ENCODE measurements at places on chromosomes 5 and 9. TPM values are rescaled to one million over a fixed set of nuclear protein-coding genes. Genes with fewer than 3 reads are reported as not detected.

DNA sequence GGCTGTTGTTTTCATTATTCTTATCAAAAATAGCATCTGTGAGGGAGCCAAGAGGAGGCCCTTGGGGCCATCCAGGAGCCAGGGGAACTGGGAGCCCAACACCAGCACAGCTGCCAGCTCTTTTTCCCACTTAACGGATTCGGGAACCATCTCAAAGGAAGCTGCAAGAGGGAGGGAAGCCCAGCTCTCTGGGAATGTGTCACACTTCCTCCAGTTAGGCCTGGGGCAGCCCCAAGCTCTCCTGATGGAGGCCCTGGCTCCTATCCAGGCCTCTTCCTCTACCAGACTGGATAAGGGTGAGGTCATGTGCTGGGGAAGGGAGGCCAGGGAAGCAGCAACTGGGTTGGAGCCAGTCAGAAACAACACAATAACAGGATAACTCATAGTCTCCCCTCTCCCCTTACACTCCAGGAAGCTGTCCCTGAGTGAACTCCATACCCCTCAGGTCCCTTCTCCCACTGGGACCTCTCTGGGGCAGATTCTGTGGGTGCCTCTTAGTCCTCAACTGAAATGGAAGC is 12.7 kb downstream of the CSF2 start:
- H3K4me1 ChIP-seq, result peaks cover 13% of the 10 kb centered on the region
- no peaks in the 10 kb centered on the region for H3K36me3 ChIP-seq
- H3K27me3 ChIP-seq, result no peaks in the 10 kb centered on the region
- peak; percentile 79 for DNase-seq

DNA sequence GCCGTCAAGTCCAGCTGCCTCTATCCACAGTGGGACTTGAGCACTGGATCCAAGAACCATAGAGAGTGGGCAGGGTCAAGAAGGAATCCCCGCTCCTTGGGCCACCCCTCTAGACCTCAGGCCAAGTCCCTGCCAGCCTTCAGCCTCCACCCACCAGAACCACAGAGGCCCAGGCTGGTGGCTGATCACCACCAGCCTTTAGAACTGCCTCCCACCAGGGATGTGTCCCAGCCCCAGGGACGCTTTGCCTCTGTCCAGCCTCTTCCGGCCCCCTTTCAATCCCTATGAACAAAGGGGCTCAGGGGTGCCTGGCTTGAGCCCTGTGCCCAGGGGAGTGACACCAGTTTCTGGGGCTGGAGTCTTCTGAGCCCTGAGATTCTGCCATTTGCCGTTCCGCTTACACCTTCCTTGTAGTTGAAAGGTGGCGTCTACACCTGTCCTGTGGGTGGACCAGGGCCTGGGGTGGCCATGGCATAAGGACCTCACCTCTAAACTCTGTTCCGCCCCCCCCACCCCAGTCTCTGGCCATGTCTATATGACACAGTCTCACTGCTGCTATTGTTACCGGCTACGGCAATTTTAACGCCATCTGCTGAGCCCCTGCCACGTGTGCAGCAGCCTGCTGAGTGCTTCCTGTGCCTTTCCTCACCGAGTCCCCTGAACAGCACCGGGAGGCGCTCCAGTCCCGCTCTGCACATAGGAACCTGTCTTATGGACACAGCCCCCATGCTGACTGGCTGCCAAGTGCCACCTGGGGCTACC is 35.7 kb upstream of the ORM1 start:
- no peak overlapping the region for H3K27ac ChIP-seq
- DNase-seq, result peak; percentile 11
- no peaks in the 10 kb centered on the region for H3K4me1 ChIP-seq
- no peak overlapping the region for H3K4me3 ChIP-seq
- H3K36me3 ChIP-seq, result peaks cover 10% of the 10 kb centered on the region
- no peaks in the 10 kb centered on the region for H3K27me3 ChIP-seq

DNA sequence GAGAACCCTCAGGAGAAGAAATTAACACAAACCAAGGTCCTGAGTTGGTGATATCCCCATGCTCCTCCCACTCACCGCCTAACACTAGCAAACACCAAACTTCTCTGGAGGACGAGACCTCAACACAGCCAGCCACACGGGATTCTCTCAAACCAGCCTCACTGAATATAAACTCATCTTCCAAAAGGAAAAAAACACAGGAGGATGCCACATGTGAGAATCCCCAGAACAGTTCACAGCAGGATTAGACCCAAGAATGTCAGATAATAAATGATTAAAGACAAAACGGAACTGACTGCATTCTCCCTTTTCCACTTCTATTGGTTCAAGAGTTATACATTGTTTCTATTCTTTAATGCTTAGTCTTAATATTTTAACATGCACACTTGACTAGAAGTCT is 89.2 kb downstream of the LPAR1 start:
- no peaks in the 10 kb centered on the region for H3K36me3 ChIP-seq
- no peak for DNase-seq
- H3K27me3 ChIP-seq, result no peaks in the 10 kb centered on the region
- H3K4me1 ChIP-seq, result peaks cover 11% of the 10 kb centered on the region

DNA sequence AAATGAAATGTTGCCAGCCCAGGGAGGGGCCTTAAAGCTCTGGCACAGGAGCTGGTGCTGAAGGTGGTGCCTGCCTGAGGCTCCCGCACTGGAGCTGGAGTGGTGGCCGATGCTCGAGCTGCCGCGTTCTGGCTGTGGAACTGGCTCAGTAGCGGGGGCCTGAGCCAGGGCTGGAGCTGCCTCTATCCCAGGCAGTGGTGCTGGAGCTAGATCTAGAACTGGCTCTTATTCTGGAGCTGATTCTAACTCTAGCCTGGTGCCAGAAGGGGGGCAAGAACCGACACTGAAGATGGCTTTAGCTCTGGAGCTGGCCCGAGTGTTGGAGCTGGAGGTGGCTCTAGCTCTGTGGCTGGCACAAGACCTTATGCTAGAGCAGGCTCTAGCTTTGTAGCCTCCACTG is 19.2 kb downstream of the OBP2B start:
- no peak overlapping the region for H3K27ac ChIP-seq
- no peaks in the 10 kb centered on the region for H3K36me3 ChIP-seq
- H3K27me3 ChIP-seq, result peaks cover 5% of the 10 kb centered on the region
- no peaks in the 10 kb centered on the region for H3K4me1 ChIP-seq
- no peak for DNase-seq

DNA sequence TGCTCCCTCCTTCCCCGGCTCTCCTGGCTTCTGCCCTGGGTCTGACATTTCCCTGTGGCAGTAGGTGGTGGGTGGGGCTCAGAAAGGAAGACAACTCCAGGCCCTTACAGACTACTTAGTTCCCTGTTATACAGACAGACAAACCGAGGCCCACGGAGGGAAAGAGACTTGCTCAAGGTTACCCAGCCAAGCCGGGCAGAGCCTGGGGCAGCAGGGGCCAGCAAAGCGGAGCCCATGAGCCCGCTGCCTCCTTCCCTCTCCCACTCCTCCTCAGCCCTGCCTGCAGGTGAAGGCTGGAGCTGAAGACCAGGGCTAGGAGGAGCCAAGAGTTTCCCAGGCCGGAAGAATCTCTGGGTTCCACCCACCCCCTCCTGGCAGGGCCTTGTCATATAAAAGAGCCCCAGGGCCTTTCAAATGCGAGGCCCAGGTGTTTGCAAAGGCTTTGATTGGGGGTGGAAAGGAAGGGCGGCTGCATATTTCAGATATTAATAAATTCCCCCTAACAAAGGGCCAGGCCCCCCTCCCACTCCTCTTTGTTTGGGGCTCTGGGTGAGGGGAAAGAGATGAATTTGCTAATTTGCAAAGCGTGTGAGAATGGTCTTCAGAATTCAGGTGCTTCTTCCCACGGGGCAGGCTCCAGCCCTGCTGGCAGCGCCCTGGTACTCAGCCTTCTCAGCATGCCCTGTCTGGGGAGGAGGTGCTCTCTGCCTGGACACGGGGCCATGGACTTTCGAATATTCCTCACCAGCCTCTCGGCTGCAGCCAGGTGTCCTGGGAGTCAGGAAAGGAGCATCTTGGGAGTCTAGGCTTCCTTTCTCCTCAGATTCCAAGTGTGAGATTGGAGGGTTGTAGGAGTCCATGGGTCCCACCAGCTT is 21.5 kb downstream of the SLC6A7 start:
- H3K4me3 ChIP-seq, result no peak overlapping the region
- H3K27me3 ChIP-seq, result no peaks in the 10 kb centered on the region
- H3K36me3 ChIP-seq, result no peaks in the 10 kb centered on the region
- H3K27ac ChIP-seq, result no peak overlapping the region

GRCh38 chr9:131426545-131426944 is 32.7 kb downstream of the PRRC2B start:
- H3K27me3 ChIP-seq, result no peaks in the 10 kb centered on the region
- peaks cover 23% of the 10 kb centered on the region for H3K4me1 ChIP-seq
- DNase-seq, result no peak

DNA sequence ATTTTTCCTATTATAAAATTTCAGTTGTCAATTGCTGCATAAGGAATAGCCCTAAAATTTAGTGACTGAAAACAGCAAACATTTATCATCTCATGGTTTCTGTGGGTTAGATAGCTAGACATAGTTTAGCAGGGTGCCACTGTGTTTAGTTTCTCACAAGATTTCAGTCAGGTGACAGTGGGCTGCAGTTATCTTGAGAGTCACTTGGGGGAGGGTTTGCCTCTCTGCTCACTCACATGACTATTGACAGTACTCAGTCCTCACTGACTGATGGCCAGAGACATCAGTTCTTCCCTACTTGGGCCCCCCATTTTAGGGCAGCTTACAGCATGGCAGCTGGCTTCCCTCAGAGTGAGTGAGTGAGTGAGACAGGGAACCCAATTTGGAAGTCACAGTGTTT is 42.0 kb downstream of the PBX3 start:
- H3K27ac ChIP-seq, result no peak overlapping the region
- no peaks in the 10 kb centered on the region for H3K4me1 ChIP-seq
- no peak for DNase-seq

GRCh38 chr9:84277646-84278045 is 62.9 kb downstream of the SLC28A3 start:
- no peaks in the 10 kb centered on the region for H3K27me3 ChIP-seq
- no peak overlapping the region for H3K4me3 ChIP-seq
- H3K36me3 ChIP-seq, result no peaks in the 10 kb centered on the region
- no peaks in the 10 kb centered on the region for H3K4me1 ChIP-seq
- DNase-seq, result no peak

DNA sequence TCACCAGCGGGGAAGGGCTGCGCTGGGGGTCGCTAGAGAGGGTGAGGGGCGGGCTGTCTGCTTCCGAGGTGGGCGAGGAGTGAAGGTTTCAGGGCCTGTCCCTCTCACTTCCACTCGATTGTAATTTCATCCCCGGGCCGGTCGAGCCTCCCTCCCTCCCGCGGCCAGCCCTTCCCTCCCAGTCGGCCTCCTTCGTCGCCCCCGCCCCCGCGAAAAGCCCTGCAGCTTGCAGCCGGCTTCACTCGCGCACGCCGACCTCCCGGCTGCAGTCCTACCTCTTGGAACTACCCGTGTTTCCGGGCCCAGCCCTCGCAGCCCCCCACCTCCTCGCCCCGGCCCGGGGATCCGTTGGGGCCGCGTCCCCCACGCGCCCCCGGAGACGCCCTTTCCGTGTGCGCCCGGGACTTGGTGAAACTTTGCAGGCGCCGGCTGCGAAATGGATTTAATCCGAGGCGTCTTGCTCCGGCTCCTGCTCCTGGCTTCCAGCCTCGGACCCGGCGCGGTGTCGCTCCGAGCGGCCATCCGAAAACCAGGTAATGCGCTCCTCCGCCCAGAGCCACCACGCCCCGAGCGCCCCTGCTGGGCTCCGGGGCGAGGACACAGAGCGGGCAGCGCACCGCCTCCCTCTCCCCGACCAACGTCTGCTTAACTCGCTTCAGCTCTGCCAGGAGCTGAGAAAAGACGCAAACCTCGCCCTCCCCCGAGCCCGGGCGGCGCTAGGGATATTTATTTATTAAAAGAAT is at the start of gene EGFLAM:
TSS of gene EGFLAM (plus strand) at position 241 of the 743 bp plus-strand sequence. CDS start at position 437, 196 bp downstream.
- peaks cover 11% of the 10 kb centered on the region for H3K4me1 ChIP-seq
- DNase-seq, result peak; percentile 49
- peak within 1 kb of the TSS; percentile 29 for H3K27ac ChIP-seq
- H3K27me3 ChIP-seq, result peaks cover 31% of the 10 kb centered on the region
- H3K4me3 ChIP-seq, result peak within 1 kb of the TSS; percentile 27

- no peak overlapping the region for H3K27ac ChIP-seq
- no peak overlapping the region for H3K4me3 ChIP-seq
- no peaks in the 10 kb centered on the region for H3K4me1 ChIP-seq
- H3K27me3 ChIP-seq, result peaks cover 6% of the 10 kb centered on the region
Observed at GRCh38 chr9:114516913-114517312, 11.6 kb upstream of the WHRN start.

- H3K27ac ChIP-seq, result peak overlapping the region; percentile 69
- peak; percentile 90 for DNase-seq
- no peak overlapping the region for H3K4me3 ChIP-seq
- peaks cover 32% of the 10 kb centered on the region for H3K4me1 ChIP-seq
- H3K27me3 ChIP-seq, result no peaks in the 10 kb centered on the region
- no peaks in the 10 kb centered on the region for H3K36me3 ChIP-seq
Observed at GRCh38 chr5:72556351-72557166, 49.3 kb upstream of the ZNF366 start.

- no peak for DNase-seq
- H3K27me3 ChIP-seq, result no peaks in the 10 kb centered on the region
- H3K27ac ChIP-seq, result no peak overlapping the region
- H3K4me1 ChIP-seq, result no peaks in the 10 kb centered on the region
- H3K36me3 ChIP-seq, result peaks cover 16% of the 10 kb centered on the region
Observed at GRCh38 chr5:10676224-10676623, 84.8 kb downstream of the DAP start.

DNA sequence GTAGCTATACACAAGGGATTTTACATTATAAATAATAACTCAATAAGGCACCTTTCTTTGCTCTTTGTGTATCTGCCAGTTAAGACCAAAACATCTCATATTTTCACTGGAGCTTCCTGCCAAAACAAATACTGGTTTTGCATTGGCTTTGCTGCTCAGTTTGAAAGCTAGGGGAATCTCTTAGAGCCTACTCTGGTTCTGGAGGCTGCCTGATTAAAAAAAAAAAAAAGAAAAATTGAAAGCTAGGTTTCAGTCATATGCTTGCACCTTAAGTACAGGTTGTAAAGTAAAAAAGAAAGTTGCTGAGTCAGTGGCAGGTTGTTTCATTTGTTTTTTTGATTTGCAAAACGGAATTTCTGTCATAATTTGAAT is 2.3 kb downstream of the DENND4C start:
- H3K4me1 ChIP-seq, result peaks cover 9% of the 10 kb centered on the region
- H3K27me3 ChIP-seq, result no peaks in the 10 kb centered on the region
- H3K36me3 ChIP-seq, result no peaks in the 10 kb centered on the region
- no peak overlapping the region for H3K27ac ChIP-seq
- DNase-seq, result no peak

TMEM232 gene
- 28.3 TPM for total RNA-seq

HSD17B4 gene
- total RNA-seq, result 371 TPM

DIRAS2 gene
- total RNA-seq, result 0.37 TPM

GABRP gene
- total RNA-seq, result 0.89 TPM

SARDH gene
- total RNA-seq, result 7.3 TPM

PCA3 gene
- total RNA-seq, result 0.09 TPM

KIF4B gene
- not detected for total RNA-seq

THOC3 gene
- 52.9 TPM for total RNA-seq

ORM2 gene
- 24.9 TPM for total RNA-seq

FOXD4L3 gene
- total RNA-seq, result 0.21 TPM

Data from lung (tissue), 17 donors.